Left ventricle myocardium superior (tissue), 1 donor: ENCODE measurements at places on chromosomes 2 and 18.

- DNase-seq = no peak
Observed at GRCh38 chr2:140344838-140345237, 1564.6 kb upstream of the NXPH2 start.

DNA sequence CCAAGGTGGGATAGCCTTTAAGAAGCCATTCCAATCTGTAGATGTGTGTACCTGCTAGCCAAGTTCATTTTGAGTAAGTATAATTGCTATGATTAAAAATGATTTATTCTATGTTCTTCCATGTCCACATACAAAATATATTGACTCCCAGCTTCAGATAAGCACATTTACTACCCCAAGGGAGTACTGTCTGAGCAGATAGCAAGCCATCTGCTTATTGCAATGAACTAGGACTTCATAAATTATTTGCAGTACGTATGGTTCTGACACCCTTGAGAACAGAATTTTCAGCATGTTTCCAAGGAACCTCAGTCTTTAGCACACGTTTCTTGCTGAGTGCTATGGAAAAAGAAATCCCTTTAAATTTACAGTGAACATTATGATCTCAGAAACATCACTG, 28.2 kb downstream of the ABCG5 start:
- no peak for DNase-seq

DNA sequence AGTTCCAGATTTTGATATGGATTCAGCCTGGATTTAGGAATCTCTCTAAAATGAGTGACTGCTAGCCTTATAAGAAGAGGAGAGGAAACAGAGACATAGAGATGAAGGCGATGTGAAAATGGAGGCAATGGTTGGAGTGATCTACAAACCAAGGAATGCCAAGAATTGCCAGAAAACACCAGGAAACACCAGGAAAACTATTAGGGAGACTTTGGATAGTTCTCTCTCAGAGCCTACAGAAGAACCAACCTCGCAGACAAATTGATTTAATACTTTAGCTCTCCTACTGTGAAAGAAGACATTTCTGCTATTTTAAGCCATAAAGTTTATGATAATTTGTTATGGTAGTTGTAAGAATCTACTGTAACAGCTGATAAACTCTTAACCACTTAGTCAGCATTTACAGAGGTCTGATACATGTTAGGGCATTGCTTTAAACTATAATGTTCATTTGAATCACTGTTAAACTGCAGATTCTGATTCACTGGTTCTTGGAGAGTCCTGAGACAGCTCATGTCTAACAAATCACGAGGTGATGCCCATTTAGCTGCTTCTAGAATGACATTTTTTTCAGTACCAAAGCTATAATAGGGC, 1702.6 kb upstream of the LRRTM1 start:
- no peak for DNase-seq

DNA sequence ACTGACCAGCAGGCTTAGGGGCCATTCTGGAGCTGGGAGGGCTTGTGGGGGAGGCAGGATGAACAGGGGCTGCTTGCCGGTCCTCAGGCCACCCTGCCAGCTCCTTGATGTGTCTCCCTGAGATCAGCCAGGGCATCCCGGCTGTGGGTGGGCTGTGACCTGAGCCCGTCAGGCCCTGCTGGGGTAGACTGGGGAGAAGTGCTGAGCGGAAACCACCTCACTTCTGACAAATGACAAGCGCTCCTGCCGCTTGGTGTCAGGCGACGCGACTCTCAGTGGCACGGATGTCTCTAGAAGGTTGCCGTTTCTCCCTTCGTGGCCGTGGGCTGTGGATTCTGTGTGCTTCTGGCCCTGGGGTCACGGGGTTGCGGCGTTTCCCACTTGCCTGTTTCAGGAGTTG, 45.7 kb downstream of the NFATC1 start:
- DNase-seq = no peak

DNA sequence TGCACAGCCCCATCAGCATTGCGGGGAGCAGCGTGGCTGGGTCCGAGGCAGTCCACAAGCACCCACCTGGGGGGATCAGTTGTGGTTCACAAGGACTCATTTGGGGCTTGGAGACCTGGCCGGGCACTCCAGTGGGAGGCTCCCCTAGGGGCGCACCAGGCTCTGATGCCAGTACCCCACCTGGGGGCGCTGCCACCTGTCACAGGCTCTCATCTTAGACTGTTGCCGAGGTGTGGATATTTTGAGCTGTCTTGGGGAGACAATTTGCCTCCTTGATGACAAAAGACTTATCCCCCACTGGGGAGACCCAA, 3.0 kb downstream of the ADRA2B start:
- peak; percentile 18 for DNase-seq

GRCh38 chr18:79611040-79611681, 68.4 kb upstream of the CTDP1 start:
- peak; percentile 70 for DNase-seq

- DNase-seq = no peak
Observed at GRCh38 chr2:48991415-48992131, 162.7 kb downstream of the FSHR start.

DNA sequence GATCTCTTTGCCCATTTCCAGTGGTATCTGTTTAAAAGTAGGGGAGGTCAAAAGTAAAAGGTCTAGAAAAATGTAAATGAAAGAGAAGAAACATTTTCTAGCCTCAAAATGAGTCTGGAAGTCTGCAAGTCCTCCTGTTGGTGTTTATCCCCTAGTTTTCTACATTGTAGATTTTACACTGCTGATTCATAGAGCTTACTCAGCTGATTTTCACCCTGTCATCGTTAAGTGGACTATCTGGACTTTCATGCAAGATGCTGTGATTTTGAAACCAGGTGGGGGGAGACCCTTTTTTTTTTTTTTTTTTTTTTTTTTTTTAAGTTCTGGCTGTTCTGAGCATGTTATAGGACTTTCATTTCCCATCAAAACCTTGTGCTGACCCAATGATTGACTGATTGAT, 10.3 kb downstream of the HOXD3 start:
- no peak for DNase-seq

DNA sequence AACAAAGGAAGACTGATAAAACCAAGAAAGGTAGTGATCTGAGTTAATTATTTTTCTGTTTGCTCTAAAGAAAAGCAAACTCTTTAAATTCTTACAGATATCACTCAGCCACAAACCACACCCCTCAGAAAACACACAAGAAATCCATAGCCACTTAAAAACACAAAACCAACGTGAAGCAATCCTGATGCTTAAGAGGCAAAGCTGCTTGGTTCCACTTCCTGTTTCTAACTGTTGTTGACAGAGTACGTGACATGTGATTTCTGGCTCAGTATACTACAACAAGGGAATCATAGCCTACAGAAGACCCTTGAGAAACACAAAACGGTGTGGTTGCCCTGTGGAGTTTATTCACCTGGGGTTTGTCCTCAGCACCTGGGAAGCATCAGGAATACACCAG, 240.9 kb upstream of the APCDD1 start:
- no peak for DNase-seq

GRCh38 chr18:12939162-12939561, 8.6 kb upstream of the SEH1L start:
- no peak for DNase-seq

GRCh38 chr2:241309684-241310117, 5.8 kb downstream of the HDLBP start:
- no peak for DNase-seq

GRCh38 chr18:2654928-2655177, 673 bp upstream of the SMCHD1 start:
- peak; percentile 81 for DNase-seq

DNA sequence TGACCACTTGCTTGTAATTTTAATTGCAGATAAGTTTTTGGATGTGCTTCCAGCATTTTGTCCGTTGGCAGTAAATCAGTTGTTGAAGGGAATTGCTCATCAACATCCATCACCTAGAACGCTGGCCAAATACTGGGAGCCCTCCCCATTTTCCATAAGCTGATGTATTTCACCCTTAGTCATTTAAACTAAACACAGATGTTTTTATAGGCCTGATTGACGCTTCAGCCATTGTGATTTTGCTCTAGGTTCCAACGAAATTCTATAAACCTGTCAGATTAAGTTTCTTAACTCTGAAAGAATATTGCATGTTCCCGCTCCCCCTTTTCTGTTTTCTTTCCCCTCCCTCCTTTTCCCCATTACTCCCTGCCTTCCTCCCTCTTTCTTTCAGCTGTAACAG, 1.0 kb upstream of the RPRM start:
- no peak for DNase-seq

DNA sequence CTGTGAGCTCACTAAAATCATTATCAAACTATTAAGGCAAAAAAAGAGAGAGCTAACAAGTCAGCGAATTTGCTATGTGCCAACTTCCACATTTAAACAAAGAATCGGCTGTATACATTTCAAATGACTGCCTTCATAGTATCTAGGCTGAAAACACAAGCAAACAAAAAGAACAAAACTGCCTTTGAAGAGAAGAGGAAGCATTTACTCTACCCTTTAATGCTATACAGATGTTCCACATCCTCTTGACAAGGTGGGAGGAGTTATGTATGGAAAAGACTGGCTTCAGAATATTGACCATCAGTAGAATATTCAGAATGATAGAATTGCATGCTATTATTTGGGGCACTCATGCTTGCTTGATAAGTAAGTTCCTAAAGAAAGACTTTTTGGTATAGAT, 741.7 kb downstream of the PLCL1 start:
- no peak for DNase-seq

- DNase-seq = no peak
Observed at GRCh38 chr2:151525821-151526373, 116.2 kb downstream of the RIF1 start.

DNA sequence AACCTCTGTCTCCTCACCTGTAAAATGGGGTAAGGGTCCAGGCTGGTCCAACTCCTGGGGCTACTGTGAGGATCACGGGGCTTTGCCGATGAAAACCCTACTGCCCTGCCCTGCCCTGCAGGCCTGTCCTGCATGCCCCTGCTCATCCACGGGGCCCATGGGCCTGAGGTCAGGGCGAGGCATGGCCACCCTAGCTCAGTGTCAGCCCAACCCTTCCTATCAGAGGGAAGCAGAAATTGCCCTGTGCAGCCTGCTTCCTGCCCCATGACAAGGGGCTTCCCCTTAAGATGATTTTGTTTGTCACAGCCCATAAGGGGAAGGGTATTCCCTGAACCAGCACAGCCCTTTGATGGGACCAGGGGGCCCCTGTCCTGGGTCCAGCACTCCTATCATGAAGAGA, 353.6 kb upstream of the ID2 start:
- DNase-seq = no peak

- DNase-seq = no peak
Observed at GRCh38 chr2:208062961-208063360, 37.6 kb upstream of the PLEKHM3 start.

DNA sequence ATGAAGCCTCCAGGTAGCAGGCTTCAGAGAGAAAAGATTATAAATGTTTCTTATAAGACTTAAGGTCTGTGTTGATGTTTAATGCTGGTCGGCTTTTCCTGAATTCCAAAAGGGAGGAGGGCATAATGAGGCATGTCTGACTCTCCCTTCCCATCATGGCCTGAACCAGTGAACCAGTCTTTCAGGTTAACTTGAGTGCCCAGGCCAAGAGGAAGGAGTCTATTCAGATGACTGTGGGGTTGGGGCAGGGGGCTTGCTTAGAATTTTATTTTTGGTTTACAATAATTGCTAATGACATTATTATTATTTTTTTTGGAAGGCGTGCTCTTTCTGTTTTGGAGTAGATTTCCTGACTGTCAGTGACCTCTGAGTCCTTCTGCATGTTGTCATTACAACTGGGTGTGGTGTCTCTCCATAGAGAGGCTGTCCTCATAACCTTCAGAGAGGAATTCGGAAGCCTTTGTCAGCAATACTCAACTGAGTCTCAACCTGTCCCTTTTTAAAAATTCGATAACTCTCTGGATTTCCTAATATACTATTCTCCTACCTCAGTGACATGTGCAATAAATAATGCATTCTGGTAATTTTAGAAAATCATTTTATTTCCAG, 275.1 kb upstream of the CXCR4 start:
- no peak for DNase-seq

DNA sequence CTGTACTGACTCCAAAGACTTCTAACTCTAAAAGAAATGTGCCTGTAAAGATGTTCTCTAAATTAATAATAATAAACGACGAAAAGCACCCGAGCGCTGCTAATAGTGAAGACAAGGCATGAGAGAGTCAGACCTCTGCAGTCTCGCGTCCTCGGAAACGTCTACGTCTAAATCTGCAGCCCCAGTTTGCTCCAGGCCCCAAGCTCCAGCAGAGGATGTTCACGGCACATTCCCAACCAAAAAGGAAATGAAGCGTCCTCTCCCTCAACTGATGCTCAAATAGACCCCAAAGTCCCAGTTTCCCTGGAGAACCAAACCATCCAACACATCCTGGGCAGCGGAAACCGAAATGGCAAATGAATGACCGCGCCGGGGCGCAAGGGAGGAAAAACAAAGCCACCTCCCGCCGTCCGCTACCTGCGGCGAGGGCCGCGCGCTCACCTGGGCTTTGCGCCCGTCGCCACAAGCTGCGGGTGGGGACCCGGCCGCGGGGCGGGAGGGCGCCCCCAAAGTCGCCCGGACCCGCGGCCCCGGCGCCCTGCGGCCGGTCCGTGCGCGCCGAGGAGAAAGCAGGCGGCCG, 47.1 kb upstream of the CCDC150 start:
- DNase-seq = no peak

DNA sequence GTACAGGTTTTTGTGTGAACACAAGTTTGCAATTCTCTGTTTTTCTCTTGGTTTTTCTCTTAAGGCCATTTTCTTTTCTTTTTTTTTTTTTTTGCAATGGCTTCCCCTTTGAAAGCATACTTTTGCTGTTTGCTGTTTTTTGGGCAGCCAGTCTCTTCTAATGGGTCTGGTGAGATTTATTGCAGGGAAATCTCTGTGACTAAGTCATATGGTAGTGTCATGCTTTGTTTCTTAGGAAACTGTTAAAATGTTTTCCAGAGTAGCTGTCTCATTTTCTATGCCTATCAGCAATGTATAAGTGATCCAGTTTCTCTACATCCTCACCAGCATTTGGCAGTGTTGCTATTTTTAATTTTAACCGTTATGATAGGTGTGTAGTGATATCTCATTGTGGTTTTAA, 27.9 kb upstream of the CDCA7 start:
- no peak for DNase-seq

DNA sequence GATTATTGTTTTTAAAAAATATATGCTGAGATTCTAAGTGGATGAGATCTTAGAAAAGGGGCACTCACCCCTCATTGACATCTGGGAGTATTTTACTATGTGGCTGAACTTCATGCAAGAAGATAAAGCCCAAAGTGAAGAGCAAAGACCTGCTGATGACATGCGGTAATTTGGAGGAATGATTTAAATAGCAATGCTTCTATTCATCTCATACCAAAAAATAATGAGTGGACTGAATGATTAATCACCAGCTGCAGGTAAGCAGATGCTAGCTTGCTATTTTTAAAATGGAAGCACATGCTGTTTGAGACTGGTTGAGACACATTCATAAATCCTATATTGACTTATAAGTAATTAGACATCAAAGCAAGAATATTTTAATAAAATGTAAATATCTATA, 12.7 kb upstream of the CDK15 start:
- no peak for DNase-seq

GRCh38 chr2:17643031-17643615, 102.6 kb downstream of the VSNL1 start:
- peak; percentile 53 for DNase-seq

- DNase-seq = no peak
Observed at GRCh38 chr2:167331636-167332232, 443.5 kb downstream of the XIRP2 start.
